Stomach (tissue), 19 donors: ENCODE measurements at places on chromosomes 13 and 19. TPM values are rescaled to one million over a fixed set of nuclear protein-coding genes. Genes with fewer than 3 reads are reported as not detected.

The CYP2S1 gene
- 85.3 TPM for total RNA-seq

The DAND5 gene
- not detected for total RNA-seq

The SLC5A5 gene
- total RNA-seq = 32.9 TPM

The ZNF763 gene
- 5.7 TPM for total RNA-seq

The MYO16 gene
- total RNA-seq = under 0.01 TPM

The MTUS2 gene
- 19.2 TPM for total RNA-seq

The PEG3 gene
- total RNA-seq = 0.72 TPM

The FFAR1 gene
- total RNA-seq = 0.18 TPM

The KRTDAP gene
- not detected for total RNA-seq

DNA sequence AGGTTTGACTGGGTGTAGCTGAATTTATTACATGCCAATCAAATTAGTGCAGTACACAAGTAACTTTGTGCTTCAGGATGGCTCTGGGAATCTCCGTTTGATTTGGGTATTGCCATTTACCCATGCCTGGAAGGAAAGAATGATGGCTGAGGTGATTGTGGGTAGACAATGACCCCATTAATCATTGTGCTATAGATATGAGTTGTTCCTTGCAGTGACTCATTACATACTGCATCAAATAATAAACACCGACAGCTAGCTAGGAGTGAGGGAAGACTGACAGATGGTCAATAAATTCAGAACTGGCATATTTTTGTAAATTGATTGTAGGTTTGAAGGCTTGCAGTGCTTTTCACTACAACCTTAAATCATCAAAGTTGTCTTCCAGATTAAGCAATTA lies 1069.5 kb downstream of the DIAPH3 start:
- H3K27me3 ChIP-seq = no peaks in the 10 kb centered on the region
- H3K36me3 ChIP-seq = no peaks in the 10 kb centered on the region
- DNase-seq = no peak
- no peak overlapping the region for H3K27ac ChIP-seq

GRCh38 chr19:14786421-14786851 lies 8.1 kb upstream of the ADGRE2 start:
- DNase-seq = no peak
- no peak overlapping the region for H3K4me3 ChIP-seq
- no peaks in the 10 kb centered on the region for H3K27me3 ChIP-seq
- no peaks in the 10 kb centered on the region for H3K36me3 ChIP-seq
- no peak overlapping the region for H3K27ac ChIP-seq
- H3K4me1 ChIP-seq = peaks cover 13% of the 10 kb centered on the region

DNA sequence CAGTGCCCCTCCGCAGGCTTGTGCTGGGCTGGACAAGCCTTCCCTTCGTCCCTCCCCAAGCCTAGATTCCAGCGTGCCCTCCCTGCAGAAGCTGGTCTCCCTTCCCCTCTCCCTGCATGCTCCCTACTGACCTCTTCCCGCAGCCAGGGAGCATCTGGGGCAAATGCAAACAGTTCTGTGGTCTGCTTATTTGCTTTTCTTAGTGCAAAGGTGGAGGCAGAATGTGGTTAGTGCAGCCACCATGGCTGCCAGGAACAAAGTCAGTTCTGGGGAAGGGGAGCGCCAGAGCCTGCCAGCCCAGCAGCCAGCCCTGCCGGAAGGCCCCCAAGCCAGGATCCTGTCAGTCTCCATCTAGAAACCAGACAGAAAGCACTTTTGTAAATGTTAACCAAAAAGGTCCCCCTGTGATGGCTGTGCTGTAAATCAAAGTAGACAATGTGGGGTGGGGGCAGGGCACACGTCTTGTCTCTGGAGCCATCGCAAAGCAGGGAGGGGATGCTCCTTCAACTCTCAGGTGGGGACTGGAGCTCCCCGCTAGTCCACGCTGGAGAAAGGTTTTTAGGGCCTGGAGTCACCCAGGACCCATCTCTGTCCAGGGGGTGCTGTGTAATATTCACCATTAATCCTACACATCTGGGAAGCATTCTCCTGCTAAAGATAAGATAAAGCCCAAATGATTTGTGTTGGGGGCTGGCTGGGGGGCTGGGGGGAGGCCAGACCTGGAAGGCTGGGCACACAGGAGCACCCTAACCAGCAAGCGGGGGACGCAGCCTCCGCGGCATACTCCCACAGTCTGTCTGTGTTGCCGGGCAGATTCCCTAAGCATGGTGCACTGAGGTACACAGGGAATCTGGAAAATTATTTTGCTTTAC lies 30.9 kb downstream of the SERP2 start:
- H3K4me1 ChIP-seq = peaks cover 5% of the 10 kb centered on the region
- DNase-seq = peak; percentile 50
- peak overlapping the region; percentile 16 for H3K4me3 ChIP-seq
- no peaks in the 10 kb centered on the region for H3K36me3 ChIP-seq

- H3K4me3 ChIP-seq = no peak overlapping the region
- H3K27me3 ChIP-seq = no peaks in the 10 kb centered on the region
- no peak for DNase-seq
- H3K27ac ChIP-seq = no peak overlapping the region
These were observed 56.6 kb downstream of the FREM2 start for GRCh38 chr13:38743466-38743865.

DNA sequence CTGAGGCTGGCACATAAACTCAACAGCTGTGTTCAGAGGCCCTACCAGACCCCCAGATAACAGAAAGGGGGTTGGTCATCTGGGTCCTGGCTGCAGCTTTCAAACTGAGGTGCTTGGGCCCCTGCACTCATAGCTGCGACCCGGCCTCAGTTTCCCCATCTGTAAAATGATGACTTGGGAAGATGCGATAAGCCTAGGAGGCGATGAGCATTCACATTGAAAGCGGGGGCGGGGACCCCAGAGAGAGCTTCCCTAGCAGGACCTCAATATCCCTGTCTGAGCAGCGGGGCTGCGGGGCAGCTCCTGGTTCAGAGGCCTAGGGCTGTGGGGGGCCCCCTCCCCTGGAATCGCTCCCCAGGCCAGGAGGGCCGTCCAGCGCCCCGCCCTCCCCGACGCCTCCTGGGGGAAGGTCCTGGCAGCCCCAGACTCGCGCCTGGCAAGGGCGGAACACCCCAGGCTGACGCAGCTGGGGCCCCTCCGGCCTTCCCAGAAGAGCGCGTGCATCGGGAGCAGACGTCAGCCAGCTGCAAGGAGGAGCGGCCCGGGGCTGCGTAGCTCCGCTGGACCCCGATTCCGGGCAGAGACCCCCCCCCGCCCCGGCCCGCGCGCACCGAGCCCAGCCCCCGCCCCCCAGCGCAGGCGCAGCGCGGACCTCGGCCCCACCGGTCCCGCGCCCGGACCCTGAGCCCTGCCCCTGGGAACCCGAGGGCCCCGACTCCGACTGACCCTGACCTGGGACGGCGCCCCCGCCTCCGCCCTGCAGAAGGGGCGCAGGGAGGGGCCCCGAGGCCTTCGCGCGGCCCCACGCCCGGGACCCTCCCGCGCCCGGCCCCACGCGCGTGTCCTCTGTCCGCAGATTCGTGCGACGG lies 3.5 kb downstream of the FSTL3 start:
- H3K27ac ChIP-seq = peak overlapping the region; percentile 92
- peak; percentile 95 for DNase-seq
- peaks cover 3% of the 10 kb centered on the region for H3K36me3 ChIP-seq

GRCh38 chr19:45187421-45188100 lies 9.0 kb downstream of the BLOC1S3 start:
- no peaks in the 10 kb centered on the region for H3K27me3 ChIP-seq
- peaks cover 5% of the 10 kb centered on the region for H3K4me1 ChIP-seq
- H3K36me3 ChIP-seq = no peaks in the 10 kb centered on the region
- no peak overlapping the region for H3K4me3 ChIP-seq

GRCh38 chr13:109758937-109759480 lies 27.4 kb downstream of the IRS2 start:
- no peak overlapping the region for H3K4me3 ChIP-seq
- peaks cover 7% of the 10 kb centered on the region for H3K4me1 ChIP-seq
- no peak overlapping the region for H3K27ac ChIP-seq
- no peak for DNase-seq
- H3K27me3 ChIP-seq = no peaks in the 10 kb centered on the region

DNA sequence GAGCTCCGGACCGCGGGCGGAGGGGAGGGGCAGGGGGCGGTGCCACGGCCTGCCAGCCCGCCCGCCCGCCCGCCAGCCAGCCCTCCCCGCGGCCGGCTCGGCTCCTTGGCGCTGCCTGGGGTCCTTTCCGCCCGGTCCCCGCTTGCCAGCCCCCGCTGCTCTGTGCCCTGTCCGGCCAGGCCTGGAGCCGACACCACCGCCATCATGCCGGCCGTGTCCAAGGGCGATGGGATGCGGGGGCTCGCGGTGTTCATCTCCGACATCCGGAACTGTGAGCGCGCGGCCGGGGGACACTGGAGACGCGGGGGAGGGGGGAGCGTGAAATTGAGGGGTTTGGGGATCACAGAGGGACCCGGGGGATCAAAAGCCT lies at the start of gene AP2A1:
AP2A1 (plus strand) TSS at position 72 of the 370 bp plus-strand sequence; CDS start at position 205, 133 bp downstream.
- peak within 1 kb of the TSS; percentile 83 for H3K4me3 ChIP-seq
- no peaks in the 10 kb centered on the region for H3K27me3 ChIP-seq
- H3K27ac ChIP-seq = peak within 1 kb of the TSS; percentile 95
- peaks cover 3% of the 10 kb centered on the region for H3K36me3 ChIP-seq
- peaks cover 19% of the 10 kb centered on the region for H3K4me1 ChIP-seq
- no peak for DNase-seq

DNA sequence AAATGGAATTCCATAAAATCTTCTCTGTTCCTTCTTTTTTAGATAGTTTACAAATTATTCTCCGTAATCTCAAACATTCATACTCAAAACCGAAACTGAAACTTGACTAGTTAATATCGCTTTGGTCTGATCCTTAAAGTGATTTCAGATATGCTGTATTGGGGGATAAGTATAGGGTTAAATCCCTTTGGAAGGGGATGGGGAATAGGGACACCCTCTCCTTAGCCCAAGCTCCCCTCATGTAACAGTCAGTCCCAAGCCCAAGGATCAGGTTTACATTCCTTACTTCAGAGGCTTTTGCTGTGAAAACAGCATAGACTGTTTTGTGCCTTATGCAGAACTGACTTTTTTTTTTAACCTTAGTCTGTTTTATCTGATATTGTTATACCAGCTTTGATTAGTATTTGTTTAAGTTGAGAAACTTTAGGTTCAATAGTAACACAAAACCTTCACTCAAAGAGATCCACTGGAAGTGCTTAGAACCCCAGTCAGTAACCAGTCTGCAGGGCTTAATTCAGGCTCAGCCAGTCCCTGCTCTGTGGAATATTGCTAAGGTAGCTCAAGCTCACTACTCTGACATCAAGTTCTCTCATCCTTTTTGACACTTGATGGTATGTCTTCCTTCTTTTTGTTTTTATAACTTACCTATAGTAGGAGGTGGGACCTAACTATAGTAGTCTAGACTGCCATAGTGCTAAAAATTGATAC lies 10.5 kb downstream of the CDADC1 start:
- peaks cover 13% of the 10 kb centered on the region for H3K4me1 ChIP-seq
- H3K27me3 ChIP-seq = no peaks in the 10 kb centered on the region

DNA sequence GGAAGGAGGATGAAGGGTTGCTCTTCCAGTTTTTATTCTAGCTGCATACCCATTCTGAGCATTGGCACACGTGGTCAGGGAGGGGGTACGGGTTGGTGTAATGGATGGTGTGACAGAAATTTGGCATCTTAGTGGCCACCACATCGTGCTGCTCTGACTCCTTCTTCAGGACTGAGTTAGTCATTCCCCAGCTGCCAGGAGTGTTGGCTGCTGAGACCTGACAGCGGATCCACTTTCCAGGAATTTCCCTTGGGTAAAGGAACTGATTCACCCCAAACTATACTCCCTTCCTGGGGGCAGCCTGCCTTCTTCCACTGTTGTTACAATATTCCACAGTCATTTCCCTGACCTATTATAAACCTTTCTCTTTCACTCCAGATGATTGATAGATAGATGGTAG lies 595.5 kb upstream of the KLHL1 start:
- no peak overlapping the region for H3K4me3 ChIP-seq
- no peak overlapping the region for H3K27ac ChIP-seq
- H3K36me3 ChIP-seq = no peaks in the 10 kb centered on the region
- no peaks in the 10 kb centered on the region for H3K4me1 ChIP-seq
- no peaks in the 10 kb centered on the region for H3K27me3 ChIP-seq

- no peak overlapping the region for H3K4me3 ChIP-seq
- peaks cover 12% of the 10 kb centered on the region for H3K27me3 ChIP-seq
- no peak overlapping the region for H3K27ac ChIP-seq
- peak; percentile 44 for DNase-seq
These were observed 27.0 kb downstream of the TMEM161A start for GRCh38 chr19:19111136-19111835.

GRCh38 chr13:111384441-111385182 lies 64.2 kb downstream of the TEX29 start:
- H3K36me3 ChIP-seq = no peaks in the 10 kb centered on the region
- H3K27ac ChIP-seq = no peak overlapping the region
- H3K27me3 ChIP-seq = no peaks in the 10 kb centered on the region
- no peaks in the 10 kb centered on the region for H3K4me1 ChIP-seq
- no peak overlapping the region for H3K4me3 ChIP-seq

DNA sequence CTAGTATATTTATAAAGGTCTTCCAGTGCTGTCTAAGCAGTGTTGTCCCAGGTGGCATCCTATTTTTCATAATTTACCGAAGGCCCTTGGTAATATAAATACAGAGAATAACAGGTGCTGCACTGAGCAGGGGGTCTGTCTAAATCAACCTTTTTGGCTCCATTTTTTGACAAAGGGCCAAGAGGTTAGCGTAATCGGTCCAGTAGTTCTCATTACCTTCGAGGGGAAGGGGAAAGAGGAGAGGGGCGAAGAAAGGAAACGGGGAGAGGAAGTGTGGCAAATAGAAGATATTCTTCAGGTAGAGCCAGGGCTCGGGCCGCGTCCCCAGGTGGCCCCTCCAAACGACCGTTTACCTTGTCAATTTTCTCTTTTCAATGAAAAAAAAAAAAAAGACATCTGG lies 749 bp upstream of the PAN3 start:
- peaks cover 44% of the 10 kb centered on the region for H3K4me1 ChIP-seq
- H3K36me3 ChIP-seq = no peaks in the 10 kb centered on the region
- no peak for DNase-seq
- peak overlapping the region; percentile 100 for H3K27ac ChIP-seq
- H3K4me3 ChIP-seq = peak overlapping the region; percentile 98

DNA sequence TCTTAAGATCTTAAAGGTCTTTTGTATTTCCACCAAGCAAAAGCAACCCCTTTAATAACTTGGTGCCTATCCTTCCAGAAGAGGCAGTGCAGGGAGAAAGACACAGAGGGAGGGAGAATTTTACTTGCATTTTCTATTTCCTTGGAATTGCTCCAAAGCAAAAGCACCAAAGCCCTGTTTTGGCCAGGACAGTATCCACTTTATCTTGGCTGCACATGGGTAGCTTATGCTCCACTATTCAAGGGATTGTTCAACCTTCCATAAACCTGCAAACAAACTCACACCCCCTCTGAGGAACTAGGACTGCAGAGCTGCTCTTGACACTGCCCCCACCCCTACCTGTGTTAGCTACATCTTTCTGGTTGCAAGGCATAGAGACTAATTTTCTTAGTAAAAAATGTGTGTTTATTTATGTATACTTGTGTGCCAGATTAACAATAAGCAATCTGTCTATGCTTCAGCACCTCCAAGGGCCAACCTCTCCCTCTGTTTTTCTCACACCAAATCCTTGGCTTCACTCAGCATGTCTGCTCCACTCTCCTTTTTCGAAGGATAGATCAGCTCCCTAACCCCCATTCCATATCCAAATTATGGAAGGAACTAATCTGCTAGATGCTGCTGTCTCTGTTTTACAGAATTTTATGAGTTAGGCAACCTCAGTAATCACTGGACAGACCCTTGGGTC lies 68.1 kb upstream of the KLF12 start:
- H3K4me1 ChIP-seq = peaks cover 12% of the 10 kb centered on the region
- no peaks in the 10 kb centered on the region for H3K27me3 ChIP-seq
- H3K27ac ChIP-seq = no peak overlapping the region
- no peak for DNase-seq
- no peak overlapping the region for H3K4me3 ChIP-seq
- H3K36me3 ChIP-seq = no peaks in the 10 kb centered on the region
